NCI-H226 (cell line): ENCODE measurements at places on chromosomes 16 and 17.

- no peak for DNase-seq
These were observed 80.0 kb downstream of the ATF7IP2 start for GRCh38 chr16:10465821-10466220.

DNA sequence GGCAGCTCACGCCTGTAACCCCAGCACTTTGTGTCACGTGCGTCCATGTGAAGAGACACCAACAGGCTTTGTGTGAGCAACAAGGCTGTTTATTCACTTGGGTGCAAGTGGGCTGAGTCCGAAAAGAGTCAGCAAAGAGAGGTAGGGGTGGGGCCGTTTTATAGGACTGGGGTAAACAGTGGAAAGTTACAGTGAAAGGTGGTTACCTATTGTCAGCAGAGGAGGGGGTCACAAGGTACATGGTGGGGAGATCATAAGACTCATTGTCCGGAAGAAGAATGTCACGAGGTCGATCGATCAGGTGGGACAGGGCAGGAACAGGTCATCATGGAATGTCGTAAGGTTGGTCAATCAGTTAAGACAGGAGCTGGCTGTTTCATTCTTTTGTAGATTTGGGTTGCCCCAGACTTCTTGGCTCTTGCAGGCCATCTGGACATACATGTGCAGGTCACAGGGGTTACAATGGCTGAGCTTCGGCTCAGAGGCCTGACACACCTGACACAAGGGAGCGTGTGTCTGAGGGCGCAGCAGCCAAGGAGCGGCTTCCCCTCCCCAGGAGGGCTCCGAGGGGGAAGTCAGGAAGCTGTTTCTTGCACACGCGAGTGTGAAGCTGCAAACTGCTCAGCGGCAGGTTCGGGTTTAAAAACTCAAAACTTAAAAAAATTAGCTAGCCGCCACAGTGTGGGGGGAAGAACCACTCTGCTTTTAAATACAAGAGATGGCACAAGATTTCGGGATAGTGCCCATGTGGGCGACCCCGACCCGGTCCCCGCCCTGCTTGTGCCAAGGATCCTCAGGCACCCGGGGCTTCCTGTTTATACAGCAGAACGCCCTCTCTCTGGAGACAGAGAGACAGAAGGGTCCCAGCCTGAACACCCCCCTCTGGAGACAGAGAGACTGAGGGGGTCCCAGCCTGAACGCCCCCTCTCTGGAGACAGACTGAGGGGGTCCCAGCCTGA, 12.4 kb upstream of the TEX19 start:
- no peak for DNase-seq

DNA sequence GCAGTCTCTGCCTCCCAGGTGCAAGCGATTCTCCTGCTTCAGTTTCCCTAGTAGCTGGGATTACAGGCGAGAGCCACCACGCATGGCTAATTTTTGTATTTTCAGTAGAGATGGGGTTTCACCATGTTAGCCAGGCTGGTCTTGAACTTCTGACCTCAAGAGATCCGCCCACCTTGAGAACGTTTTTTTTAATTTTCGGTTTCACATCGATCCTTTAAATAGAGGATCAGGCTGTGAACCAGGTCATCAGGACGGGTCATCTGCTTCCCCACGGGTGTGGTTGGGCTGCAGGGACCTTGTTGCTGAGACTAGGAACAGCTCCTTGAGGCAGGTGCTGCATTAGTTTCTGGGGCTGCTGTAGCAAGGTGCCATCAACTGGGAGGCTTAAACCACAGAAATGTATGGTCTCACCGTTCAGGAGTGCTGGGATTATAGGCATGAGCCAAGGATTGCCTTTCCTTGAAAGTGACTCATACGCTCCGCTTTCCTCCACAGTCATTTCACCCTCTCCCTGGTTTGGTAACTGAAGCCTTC, 7.9 kb upstream of the NAGPA start:
- peak; percentile 96 for DNase-seq

GRCh38 chr16:84117494-84117843, 727 bp upstream of the MBTPS1 start:
- DNase-seq: no peak

DNA sequence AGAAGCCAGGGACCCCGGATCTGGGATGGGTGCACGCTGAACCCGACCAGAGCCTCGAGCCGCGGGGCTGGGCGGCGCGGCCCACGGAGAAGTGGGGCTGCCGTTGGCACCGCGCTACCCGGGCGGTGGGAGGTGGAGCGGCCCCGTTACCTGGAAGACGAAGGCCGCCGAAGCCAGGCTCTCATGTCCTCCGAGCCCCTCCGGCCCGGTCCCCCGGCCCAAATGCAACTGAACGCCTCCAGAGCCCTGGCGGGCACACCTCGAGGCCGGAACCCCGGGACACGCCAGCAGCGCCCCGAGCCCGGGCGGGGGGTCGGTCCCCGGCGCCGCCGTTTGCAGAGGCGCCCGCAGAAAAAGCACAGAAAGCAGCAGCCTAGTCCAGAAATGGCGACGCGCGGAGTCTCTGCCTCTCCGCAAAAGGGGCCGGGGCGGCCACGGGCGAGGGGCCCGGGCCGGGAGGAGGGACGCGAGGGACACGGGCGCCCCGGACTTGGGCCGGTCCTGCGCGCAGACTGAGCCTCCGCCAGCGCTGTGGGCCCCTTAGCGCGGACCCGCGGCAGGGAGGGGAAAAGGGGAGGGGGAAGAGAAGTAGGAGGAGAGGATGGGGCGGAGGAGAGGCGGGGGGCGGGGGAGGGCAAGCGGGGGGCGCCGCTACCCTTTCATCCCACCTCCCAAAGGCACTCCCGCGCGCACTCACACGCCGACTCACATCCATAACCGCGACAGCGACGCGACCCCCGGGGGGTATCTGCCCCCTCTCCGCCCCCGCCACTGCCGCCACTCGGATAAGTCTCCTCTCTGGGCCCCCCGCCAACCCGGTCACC, 1.4 kb downstream of the AXIN2 start:
- DNase-seq: no peak

DNA sequence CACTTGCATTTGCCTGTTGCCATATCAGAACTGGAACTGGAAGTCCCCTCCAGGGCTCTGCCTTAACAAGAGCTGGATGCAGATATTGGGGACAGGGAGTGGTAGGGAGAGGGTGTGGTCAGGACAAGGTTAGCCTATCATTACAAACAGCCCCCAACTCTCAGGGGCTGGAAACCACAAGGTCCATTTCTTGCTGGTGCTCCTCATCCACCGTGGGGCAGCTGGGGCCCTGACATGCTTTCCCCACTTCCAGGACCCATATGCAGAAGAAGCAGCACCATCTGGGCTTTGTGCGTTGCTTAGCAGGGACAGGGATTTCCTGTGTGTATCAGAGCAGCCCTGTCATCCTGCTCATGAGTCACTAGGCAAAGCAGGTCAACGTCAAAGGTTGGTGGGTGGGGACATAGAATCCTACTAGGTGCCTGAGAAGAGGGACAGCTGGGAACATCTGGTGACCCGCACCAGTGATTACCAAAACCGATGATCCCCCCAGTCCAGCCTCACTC, 26.9 kb downstream of the RGS9 start:
- no peak for DNase-seq

DNA sequence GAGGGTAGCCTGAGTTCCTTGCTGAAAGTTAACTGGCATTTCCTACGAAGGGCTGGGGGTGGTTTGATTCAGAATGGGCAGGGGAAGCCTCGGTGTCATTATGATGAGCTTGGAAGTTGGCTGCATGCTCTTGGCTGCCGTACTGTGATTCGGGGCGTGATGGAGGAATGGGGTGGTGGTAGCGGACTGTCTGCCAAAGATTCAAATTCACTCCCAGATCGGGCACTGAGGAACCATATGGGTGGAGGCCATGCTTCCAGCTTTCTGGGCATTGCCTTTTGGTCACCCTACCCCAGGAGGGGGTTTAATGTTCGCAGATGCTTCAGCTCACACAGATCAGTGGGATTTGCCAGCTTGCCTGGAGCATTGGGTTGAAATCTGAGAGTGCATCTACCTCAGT, 492.8 kb upstream of the EEF2KMT start:
- no peak for DNase-seq

DNA sequence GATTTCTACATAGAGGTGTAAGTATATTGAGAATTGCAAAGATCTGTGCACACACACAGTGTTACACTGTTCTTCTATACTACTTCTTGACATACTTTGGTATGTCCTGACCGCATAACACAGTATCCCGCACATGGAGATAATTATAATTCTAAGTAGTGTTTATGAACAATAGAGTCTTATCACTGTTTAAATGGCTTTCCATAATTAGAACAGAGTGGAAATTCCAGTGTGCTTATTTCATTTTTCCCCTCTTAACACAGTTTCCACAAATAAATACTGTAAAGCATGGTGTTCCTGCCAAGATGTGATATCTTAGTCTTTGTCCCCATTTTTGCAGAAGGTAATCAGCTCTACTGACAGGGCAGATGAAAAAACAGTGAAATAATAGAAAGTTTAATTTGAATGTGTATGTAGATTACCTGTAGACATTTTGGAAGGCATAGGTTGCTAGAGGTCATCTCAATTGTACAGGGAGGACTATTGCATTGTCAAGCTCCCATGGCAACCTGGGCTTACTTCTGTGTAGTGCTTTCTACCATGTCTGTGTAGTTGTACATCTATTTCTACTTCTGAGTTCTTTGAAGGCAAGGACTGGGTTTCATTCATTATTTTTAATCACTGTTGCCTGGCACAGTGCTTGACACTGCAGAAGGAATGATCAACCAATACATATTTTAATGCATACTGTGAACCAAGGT, 10.1 kb upstream of the KRT28 start:
- no peak for DNase-seq

GRCh38 chr17:78903101-78903779, at the start of gene CEP295NL:
TSS of gene CEP295NL (minus strand) at chr17:78903201. CDS start at chr17:78901828, 1,373 bp downstream.
- peak; percentile 11 for DNase-seq
